ENCODE measurements at places on chromosomes 5 and 9.
A peak's percentile ranks its signal among the peaks of the same experiment; 100 is the strongest.

DNA sequence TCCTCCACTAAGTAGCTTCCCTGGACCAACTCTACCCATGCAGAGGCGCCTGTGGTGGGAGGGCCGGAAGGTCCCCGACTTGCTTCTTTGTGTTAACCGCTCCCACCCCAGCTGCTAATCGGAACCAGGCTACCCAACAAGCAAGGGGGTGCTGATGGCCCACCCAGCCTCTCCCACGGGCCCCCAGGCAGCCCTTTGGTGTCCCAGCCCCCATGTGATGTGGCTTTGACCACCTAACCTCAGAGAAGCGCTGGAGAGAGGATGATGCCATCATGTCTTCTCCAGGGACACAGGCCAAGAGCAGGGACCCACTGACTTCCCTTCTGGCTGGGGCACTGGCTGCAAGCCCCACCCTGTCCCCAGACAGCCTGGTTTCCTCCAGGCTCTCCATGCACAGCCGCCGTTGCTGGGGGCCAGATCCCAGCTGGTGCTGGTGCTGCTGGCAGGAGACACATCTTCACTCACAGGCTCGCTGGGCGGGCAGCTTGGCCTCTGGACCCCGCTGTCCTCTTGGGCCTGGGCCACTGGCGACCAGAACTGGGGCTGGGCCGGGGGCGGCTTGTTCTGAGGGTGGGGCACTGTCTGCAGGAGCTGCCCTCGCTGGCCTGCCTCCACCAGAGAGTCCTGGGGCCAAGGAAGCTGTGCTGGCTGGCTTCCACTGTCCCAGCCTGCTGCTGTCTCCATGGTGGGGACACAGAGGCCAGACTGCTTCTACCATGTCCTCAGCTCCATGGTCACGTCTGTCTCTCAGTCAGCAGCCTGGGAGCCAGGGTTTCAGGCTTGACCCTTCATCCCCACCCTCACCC is 27.8 kb downstream of the LAMC3 start:
- no peak for DNase-seq

GRCh38 chr5:1729641-1730486 is 69.8 kb downstream of the MRPL36 start:
- DNase-seq: peak; percentile 20

- no peak for DNase-seq
Measured at GRCh38 chr5:97162045-97162444, 19.6 kb upstream of the LIX1 start.

GRCh38 chr9:100295240-100295639 is 57.5 kb downstream of the TEX10 start:
- DNase-seq: no peak

- no peak for DNase-seq
Measured at GRCh38 chr5:68544648-68545552, 329.3 kb downstream of the PIK3R1 start.

- no peak for DNase-seq
Measured at GRCh38 chr9:92603100-92603499, 66.8 kb downstream of the IPPK start.

DNA sequence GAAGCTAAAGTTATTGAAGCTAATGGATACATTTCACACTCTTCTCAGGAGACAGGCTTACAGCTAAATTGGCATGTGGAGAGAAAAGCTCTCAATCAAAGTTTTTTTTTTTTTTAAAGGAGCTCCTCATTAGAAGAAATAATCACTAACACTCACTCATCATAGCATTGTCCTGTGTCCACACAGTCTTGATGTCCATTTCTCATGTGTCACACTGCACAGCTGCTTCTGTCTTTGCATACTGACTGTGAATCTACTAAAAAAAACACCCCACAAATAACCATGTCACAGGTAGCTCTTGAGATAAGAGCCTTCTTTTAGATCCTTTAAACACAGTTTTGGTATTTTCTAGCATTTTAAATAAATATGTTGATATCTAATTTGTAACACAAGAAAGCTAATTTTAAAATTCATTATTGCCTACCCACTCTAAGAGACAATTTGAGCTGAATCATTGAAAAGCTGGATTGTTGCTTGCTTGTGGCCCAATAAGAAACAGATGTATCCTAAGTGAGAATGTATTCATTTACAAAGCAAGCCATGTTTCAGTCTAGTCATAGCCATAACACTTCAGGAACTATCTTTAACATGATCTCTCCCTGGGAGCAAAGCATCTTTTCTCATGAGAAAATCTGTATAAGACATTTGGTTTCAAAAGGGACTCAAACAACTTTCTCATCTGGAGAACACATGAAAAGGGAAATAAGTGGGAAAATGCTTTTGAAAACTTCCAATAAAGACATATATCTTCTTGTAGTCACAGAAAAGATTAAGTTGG is 48.1 kb upstream of the PCSK1 start:
- DNase-seq: no peak

GRCh38 chr5:1058083-1058945 is 49.7 kb downstream of the NKD2 start:
- no peak for DNase-seq

DNA sequence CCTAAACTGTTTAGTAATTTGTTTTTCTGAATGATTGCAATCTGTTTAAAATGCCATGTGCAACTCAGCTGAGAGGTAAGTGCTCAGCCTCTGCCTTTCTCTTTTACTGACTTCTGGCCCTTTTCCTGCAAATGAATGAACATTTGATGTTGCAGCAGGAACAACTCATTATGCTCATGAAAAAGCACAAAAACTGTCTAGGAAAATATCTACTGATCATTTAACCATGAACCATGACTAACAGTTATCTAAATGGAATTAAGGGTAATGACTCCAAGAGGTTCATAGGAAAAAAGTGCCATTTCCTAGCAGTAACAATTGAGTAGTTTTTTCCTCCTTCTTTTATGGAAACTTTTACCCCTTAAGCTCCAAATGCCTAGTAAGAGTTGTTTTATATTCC is 70.6 kb upstream of the ANKH start:
- no peak for DNase-seq

GRCh38 chr9:112443200-112443599 is 43.4 kb upstream of the KIAA1958 start:
- DNase-seq: no peak

DNA sequence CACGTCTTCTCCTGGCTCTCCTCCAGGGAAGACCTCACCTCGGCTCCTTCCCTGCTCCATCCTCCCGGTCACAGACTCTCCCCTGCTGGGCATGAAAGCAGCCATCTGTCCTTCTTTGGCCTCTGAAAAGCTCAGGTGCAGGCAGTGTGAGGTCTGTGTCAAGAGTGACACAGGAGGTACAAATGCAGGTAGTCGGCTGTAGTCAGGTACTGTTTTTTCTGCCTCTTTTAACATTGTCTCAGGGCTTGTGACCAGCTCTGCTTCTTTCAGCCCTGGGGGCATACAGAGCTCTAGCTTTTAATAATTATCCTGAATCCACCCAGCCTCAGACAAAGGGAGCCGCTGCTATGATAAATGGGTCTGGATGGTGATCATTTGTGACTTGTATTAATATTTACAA is 46.4 kb downstream of the C5orf15 start:
- no peak for DNase-seq

DNA sequence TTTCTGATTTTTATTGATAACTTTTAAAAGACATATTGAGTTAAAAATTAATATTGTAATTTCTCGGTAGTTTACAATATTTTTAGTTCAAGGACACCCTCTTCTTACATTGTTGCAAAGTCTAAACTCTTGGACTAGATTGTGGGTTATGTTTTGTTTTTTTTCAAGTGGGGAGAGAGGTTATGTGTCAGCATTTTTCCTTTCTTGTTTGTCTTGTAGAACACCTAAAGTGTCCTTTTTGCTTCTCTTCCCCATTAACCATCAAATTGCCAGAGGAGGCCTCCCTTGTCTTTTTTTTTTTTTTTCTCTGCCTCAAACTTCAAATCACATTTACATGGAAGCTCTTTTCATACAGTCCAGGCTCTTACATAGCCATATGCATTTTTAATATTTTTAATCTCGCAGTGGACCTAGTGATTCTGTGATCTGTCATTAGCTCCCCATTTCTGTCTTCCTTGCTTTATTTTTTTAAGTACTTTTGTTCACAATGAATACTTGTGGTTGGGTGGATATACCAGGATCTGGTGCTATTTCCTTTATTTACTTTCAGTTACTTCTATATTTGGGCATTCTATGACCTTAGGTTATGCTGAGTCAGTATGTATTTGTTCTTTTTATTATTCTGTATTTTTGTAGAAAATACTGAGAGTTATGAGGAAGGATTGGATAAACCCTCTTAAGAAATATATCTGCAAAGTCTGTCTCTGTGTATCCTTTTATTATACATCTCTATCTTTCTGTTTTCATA is 2280.6 kb upstream of the ACO1 start:
- DNase-seq: no peak

- DNase-seq: no peak
Measured at GRCh38 chr9:25350011-25350410, 328.2 kb downstream of the TUSC1 start.

DNA sequence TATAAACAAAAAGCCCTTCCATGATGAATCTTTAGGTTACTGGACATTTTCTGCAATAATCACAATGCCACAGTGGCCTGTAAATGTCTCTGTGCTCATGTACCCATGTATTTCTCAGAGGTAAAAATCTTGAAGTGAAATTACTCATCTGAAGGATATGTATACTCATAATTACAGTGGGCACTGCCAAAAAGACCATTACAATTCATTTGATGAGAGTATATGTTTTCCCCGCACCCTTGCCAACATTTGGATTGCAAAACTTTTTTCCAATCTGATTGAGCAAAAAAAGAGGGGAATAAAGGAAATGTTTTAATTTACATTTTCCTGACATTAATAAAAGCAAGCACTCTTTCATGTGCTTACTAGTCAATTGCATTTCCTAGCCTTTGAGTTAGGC is 110.5 kb downstream of the EPB41L4A start:
- DNase-seq: no peak

- DNase-seq: no peak
Measured at GRCh38 chr9:24766081-24766480, 220.4 kb upstream of the IZUMO3 start.

DNA sequence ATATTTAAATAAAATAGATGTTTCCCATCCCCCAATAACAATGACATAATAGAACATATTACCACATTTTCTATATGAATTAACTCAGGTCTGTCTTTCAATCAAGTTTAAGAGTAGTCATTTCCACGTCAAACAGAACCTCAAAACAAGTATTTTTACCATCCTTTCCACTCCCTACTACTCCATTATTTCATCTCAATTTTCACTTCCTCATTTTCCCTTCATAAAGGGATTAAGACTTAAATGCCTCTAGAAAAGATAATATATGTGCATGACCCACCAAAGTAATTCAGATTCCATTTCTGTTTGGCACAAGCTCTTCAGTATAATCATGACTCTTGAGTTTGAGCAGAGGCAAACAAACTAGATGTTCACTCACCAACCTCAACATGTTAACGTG is 40.4 kb downstream of the ELOVL7 start:
- no peak for DNase-seq

DNA sequence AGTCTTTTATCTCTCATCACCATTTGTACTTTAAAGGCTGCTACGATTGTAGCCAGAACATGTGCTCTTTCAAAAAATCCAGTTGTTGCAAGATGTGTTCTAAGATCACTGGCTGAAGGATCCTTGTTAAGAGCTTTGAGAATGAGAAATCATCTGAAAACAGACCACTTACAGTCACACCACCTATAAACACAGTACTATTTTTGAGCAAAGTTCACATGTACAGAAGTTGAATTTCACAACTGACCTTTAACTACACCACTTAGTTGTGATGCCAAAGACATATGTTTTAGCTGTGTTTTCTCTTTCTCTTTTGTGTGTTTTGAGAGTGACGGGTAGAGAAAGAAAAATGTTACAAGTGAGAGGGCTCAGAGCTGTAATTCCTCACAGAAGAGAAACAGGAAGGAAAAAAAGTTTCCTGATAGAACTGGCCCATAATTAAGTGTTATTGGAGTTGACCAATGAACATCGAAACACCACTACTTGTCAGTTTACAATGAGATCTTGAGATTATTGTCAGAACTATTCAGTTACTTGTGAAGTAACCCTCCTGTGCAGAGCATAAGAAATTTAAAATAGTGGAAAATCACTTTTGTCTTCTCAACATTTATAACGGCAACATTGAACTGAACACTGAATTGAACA is 245.4 kb downstream of the MLLT3 start:
- DNase-seq: no peak

GRCh38 chr9:30310711-30311110 is 2073.7 kb upstream of the ACO1 start:
- DNase-seq: no peak

- DNase-seq: no peak
Measured at GRCh38 chr5:77869116-77869798, 93.1 kb upstream of the TBCA start.

DNA sequence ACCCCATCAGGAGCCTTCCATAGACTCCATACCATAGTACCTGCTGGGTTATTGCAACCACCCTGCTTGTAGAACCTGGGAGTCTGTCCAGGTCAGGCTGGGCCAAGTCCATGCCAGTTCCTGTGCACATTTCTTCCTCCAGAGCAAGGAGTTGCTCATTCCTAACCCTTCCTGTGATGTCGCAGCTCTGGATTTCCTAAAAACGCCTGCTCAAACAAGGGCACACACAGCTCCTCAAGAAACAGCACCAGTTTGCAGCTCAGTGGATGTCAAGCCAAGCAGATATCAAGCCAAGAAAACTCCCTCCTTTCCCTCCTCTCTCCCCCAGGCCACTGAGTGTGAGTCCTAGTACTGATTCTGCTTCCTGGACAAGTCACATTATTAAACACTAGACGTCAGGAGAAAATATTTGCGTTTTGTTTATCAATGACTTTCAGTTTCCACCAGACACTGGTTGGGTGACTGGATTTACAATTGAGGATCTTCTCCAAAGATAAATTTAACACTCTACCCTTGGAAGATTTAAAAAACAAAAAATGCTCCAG is 59.6 kb downstream of the SLC1A1 start:
- no peak for DNase-seq

GRCh38 chr5:133006653-133007052 is 19.7 kb downstream of the ZCCHC10 start:
- DNase-seq: no peak

DNA sequence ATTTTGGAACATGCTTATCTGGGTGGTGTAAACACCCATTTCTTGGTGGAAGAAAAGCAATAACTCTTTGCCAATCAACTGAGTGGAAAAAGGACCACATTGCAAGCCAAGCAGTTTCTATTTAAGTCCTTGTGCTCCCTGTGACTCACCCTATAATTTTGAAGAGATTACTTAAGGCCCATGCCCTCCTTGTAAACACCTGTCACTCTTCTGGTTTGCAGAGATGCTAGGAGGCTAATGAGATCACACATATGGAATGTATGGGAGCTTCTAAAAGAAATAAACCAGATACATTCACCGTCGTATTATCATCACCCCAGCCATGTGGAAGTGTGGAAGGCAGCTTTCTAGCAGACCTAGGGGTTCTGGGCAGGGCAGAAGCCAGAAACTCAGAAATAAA is 337.1 kb downstream of the GADD45G start:
- no peak for DNase-seq

- peak; percentile 83 for DNase-seq
Measured at GRCh38 chr9:133103183-133103986, 17.7 kb downstream of the RALGDS start.

GRCh38 chr5:142242272-142242671 is 82.5 kb downstream of the SPRY4 start:
- no peak for DNase-seq

- no peak for DNase-seq
Measured at GRCh38 chr5:104199771-104200170, 637.2 kb upstream of the NUDT12 start.

Measured in activated CD8-positive, alpha-beta memory T cell treated with anti-CD3 and anti-CD28 coated beads, Interleukin-2, amount 50 U/mL, for 48 hours (primary cell).